ENCODE measurements at places on chromosomes 12 and 14.

GRCh38 chr14:31968956-31969698 lies 108.0 kb upstream of the ARHGAP5 start:
- no peak for DNase-seq

- no peak for DNase-seq
Measured at GRCh38 chr12:19208456-19208855, 78.9 kb downstream of the PLEKHA5 start.

DNA sequence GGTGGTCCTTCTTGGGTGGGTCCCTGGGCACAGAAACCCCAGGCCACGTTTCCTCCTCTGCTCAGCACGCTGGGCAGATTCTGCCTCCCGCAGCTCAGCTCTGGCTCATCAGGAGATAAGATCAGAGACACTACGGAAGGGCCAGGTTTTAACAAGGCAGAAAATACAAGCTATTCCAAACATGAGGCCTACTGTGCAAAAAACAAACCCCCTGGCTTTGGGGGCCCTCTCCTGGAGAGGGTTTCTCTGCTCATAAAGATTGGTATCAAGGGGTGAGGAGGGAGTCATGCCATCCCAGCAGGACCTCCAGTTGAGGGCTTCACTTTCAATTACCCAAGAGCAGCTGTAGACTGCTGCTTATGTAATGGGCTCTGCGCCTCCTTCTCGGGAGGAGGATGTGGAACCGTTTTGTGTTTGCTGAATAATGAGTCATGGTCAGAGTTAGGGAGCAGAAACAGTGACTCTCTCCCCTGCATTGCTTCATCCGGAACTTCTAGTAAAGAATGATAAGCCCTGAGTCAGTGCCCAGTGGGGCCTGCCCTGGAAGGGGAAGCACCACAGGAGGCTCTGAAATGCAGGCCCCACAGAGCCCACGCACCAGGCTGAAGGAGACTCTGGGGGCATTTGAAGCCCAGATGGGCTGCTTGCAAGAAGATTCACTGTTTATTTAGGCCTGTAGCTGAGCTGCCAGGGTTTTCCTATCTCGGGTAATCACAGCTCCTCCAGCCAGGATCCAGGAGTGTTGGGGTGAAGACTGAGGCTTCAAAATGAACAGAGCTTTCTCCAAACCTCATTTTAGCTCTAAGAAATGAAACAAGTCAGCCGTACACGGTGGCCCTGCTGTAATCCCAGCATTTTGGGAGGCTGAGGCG lies 79.3 kb downstream of the SSPN start:
- DNase-seq: peak; percentile 7

DNA sequence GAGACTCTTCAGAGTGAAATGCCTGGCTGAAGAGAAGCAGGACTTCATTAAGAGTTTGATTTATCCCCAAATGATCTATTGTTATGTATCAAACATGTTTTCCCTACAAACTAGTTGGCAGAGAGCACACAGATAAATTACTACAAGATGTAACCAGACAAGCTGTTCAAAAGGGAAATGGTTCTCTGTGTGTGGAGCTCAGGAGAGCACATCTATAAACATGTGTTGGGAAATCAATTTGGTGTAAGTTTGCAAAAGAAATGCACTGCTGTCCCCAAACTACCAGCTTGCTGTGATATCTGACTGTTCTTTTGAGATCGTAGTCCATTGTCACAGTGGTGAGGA lies 159.2 kb downstream of the PAH start:
- no peak for DNase-seq

GRCh38 chr12:3542911-3543310 lies 51.9 kb downstream of the PRMT8 start:
- no peak for DNase-seq

DNA sequence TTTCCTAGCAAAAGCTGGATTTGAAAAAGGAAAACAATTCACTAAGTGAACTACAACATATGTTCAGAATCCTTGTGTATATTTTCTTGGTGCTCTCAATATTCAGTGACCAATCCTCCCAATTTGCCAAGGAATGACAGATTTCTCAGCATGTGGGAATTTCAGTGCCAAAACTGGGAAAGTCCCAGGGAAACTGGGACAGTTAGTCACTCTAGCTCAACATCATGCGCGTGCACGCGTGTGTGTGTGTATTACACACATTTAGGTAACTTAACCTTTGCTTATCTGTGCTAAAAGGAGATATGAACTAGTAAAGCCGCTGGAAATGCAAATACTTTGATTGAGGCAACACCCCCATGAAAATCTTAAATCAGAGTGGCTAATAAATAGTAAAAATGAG lies 26.1 kb upstream of the SLC6A13 start:
- DNase-seq: no peak

- DNase-seq: no peak
Measured at GRCh38 chr12:30973175-30973574, 46.6 kb downstream of the TSPAN11 start.

GRCh38 chr12:1518591-1519516 lies 75.5 kb downstream of the FBXL14 start:
- no peak for DNase-seq

GRCh38 chr12:42761601-42762350 lies 172.2 kb upstream of the PRICKLE1 start:
- no peak for DNase-seq

GRCh38 chr12:127742231-127742630 lies 524.7 kb upstream of the TMEM132C start:
- no peak for DNase-seq

GRCh38 chr12:131736446-131737149 lies 25.7 kb downstream of the SFSWAP start:
- DNase-seq: no peak

DNA sequence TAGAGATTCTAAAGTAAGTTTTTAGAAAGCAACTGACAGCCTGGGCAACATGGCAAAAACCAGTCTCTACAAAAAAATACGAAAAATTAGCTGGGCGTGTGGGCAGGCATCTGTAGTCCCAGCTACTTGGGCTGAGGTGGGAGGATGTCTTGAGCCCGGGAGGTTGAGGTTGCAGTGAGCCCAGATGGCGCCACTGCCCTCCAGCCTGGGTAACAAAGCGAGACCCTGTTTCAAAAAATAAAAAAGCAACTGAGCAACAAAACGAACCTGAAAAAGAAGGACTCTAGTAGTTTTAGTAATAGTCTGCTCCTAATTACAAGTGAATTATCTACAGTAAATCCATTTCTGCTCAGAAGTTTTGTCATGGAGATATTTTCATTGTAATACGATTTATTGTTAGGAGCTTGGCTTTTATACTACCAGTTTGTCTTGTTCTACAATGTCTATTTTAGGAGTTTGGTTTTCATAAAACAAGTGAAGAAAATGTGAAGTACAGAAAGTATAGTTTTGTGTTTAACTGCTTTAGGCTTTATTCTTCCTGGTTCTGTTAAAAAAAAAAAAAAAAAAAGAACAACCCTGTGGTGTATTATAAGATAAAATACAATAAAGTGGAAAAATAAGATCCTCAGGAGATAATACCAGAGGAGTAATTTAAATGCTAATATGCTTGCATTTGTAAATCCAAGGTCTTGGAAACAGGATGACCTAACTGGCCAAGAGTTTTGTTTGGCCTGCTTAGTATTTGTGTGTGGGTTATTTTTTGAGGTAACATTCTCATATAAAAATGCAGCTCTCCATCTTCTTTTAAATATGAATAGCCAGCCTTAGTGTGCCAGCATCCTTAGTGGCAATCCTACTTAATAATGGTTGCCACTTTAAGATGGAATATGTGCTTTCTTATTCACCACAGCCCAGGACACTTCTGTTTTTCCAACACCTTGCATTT lies 2.8 kb downstream of the TMX1 start:
- DNase-seq: no peak

DNA sequence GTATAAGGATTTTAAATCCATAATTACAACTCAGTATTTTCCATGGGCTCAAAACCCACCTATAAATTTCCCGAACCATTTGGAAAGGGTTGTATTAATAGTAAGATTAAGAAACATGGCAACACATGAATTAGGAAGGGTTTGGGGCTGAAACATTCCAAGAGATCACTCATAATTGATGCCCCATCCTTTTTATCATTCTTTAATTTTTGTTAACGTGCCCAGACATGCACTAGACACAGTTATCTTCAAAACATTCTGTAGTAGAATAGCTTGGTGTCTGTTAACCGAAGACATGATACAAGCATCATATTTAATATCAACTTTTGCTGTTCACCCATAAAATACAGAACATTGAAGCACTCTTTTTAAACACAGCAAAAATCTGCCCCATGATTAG lies 106.8 kb upstream of the FRMD6 start:
- no peak for DNase-seq

DNA sequence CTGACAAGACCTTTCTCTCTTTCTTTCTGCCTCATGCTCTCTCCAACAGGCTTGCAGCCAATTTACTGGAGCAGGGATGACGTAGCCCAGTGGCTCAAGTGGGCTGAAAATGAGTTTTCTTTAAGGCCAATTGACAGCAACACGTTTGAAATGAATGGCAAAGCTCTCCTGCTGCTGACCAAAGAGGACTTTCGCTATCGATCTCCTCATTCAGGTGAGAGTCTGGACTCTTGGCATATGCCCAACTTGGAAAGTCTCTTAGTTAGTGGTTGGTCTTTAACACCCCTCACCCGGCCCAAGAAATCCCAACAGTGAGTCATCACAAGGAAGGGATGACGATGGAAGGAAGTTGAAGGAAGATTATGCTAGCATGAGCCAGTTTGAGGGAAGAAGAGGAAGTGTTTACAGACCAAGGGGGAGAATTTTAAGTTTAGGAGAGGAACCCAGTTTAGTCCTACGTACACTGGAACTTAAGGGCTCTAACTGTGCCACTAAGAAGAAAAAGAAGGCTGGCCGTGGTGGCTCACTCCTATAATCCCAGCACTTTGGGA lies 189.7 kb downstream of the ETV6 start:
- no peak for DNase-seq

- no peak for DNase-seq
Measured at GRCh38 chr12:26452511-26452910, 257.1 kb downstream of the SSPN start.

- DNase-seq: no peak
Measured at GRCh38 chr12:110931315-110931728, 10.9 kb upstream of the MYL2 start.

GRCh38 chr14:91322623-91323022 lies 78.1 kb upstream of the GPR68 start:
- DNase-seq: no peak

DNA sequence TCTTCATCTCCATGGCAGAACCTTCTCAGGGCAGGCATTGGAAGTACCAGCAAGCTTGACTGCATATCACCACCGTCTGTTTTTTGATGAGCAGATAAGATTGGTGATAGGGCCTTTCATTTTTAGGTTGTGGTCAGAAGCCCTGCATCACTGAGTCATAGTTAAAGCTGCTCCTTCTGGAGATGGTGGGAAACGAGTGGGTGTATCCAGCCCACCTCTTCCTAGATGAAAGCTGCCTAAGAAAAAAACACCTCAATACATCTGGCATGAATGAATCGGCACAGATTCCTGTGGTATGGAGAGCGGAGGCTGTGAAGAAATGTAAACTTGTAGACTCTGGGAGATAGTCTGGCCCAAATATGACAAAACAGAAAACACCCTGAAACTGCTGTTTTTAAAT lies 248.7 kb upstream of the EGLN3 start:
- DNase-seq: no peak

GRCh38 chr14:92956961-92957360 lies 34.0 kb downstream of the CHGA start:
- DNase-seq: no peak

DNA sequence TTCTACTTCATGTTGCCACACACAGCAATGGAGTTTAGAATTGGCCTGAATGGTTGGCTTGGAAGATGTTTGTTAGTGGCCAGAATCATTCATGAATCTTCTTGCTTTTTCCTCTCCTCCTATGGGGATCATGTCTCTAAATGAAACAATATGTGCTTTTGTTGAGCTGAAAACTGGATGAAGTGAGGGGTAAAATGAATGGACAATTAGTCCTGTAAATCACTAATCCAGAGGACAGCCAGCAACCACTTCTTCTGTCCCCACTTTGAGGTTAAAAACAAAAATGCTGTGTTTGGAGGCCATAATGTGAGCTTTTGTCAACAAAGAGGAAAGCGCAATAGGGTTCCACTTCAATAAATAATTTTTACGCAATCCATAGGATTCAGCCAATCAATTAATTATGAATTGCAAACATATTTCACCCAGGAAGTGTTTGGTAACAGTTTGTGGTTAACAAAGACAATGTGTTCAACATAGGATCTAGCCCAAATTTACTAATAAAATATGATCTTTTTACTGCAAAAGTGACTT lies 30.3 kb upstream of the AMIGO2 start:
- no peak for DNase-seq

- no peak for DNase-seq
Measured at GRCh38 chr14:70008284-70009262, 129.4 kb downstream of the SMOC1 start.

GRCh38 chr14:55267820-55268219 lies 3.4 kb upstream of the FBXO34 start:
- no peak for DNase-seq

GRCh38 chr14:99041141-99041819 lies 230.7 kb downstream of the BCL11B start:
- no peak for DNase-seq
